ENCODE measurements at places on chromosomes 7 and 10.

DNA sequence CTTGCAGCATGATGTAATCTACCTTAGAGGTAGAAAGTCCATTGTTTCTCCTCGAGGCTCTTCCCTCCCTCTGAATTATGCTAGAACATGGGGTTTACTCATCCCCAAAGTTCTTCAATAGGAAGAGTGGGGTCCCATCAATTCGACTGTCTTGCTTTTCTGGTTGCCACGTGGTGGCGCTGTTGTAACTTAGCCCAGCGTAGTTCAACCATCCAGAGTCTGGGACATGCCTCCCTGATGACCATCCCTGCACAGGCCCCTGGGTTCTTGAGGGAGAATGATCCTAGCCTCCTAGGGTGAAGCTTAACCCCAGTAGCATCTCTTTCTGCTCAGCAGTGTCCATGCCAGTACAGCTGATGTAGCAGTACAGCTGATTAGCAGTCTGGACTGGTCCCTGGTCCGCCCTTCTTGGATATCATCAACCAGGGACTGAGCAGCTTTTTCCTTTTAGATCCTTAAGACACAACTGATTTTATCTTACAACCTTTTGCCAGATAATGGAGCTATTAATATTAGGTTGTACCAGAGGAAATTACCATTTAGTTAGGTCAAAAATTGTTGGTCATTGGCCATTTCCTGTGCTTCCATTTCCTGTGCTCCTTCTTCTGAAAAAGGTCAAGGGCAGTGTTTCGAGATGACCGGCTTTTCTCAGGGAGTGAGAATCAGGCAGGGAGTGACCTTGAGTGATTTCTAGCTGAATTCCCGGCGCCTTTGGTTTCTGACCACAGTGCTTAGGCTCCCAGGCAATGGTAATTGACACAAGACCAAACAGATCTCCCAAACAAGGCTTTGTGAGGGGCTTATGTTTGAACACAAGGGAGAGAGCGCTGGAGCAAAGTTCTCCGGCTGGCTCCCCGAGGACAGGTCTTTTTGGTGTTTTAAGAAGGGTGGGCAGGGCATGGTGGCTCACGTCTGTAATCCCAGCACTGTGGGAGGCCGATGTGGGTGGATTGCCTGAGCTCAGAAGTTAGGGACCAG, 65.4 kb downstream of the TACC2 start:
- DNase-seq = no peak

DNA sequence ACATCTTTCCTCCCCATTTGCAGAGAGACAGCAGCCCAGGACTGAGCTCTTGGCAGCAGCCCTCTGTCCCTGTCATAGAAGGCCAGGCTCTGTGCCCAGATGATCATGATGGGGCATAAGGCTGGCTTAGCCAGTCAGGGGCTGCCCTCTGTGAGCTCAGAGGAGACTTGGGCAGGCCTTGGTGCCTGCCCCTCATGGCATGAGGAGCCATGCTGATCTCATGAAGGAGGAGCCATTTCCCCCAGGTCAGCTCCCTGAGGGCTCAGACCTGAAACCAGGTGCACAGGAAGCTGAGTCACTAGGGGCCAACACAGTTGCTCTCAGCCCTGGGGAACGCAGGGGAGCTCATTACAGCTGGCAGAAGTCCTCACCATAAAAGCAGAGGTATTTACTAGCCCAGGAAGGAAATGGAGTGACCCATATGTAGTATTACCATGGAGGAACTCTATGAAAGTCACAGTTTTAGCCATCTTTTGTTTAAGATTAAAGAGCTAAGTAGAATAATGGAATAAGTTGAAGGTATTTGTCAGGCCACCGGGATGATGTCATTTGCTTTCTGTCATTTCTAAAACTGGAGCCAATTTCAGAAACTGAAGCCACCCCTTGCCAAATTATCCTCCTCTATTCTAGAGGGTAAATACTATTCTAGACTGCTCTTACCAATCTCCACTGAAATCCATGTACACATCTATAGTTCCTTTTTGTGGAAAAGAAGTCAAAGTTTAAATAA, 362.4 kb upstream of the ZNF32 start:
- no peak for DNase-seq

- DNase-seq = no peak
These were observed 20.4 kb upstream of the CCSER2 start for GRCh38 chr10:84308021-84308420.

GRCh38 chr10:103542764-103543616, 49.5 kb downstream of the NEURL1 start:
- DNase-seq = no peak

DNA sequence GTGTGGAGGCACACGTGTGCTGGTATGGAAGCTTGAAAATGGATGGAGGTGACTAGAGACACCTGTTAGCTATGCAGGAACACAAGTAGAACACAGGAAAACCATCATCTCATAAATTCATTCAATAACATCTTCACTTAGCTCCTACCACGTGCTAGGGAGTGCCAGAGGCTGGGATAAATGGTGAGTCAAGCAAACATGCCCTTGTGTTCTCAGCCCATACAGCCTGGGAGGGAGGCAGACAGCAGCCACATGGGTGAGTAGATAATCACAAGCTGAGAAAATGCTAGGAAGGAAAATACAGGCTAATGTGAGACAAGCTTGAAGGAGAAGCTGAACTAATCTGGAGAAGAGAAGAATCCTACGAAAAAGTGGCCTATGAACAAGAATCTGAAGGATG, 468.0 kb upstream of the ZMIZ1 start:
- DNase-seq = no peak

- DNase-seq = no peak
These were observed 34.9 kb upstream of the TLL2 start for GRCh38 chr10:96548589-96548988.

GRCh38 chr7:128759242-128759641, 16.4 kb downstream of the OPN1SW start:
- no peak for DNase-seq

DNA sequence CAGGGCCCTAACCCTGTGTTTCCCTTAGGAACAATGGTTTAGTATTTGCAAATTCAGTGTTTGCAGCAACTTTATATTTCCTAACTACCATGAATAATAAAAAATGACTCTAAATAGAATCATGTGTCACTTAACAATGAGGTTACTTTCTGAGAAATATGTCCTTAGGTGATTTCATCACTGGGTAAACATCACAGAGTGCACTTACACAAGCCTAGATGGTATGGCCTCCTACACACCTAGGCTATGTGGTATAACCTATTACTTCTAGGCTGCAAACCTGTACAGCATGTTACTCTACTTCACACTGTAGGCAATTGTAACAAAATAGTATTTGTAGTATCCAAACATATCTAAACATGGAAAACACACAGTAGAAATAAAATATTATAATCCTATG, 1174.6 kb upstream of the LRRTM3 start:
- no peak for DNase-seq

GRCh38 chr10:108167766-108168165, 1003.3 kb upstream of the SORCS1 start:
- no peak for DNase-seq

DNA sequence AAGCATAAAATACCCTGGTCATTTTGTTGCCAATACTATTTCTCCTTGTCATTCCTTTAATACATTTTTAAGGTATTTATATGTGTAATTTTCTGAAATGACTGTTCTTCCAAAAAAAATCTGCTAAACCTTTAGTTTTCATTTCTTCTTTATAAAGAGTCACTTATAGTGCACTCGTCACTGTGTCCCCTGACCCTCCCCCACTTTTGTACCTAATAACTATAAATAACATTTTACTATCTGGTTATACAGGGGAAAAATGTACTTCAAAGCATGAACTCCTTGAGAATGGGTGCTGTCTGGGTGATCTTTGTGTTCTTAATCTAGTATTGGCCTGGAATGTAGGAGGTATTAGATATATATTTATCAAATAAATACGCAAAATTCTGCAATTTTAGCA, 31.1 kb downstream of the RTKN2 start:
- DNase-seq = no peak
